ENCODE measurements at places on chromosomes 1 and 21.

DNA sequence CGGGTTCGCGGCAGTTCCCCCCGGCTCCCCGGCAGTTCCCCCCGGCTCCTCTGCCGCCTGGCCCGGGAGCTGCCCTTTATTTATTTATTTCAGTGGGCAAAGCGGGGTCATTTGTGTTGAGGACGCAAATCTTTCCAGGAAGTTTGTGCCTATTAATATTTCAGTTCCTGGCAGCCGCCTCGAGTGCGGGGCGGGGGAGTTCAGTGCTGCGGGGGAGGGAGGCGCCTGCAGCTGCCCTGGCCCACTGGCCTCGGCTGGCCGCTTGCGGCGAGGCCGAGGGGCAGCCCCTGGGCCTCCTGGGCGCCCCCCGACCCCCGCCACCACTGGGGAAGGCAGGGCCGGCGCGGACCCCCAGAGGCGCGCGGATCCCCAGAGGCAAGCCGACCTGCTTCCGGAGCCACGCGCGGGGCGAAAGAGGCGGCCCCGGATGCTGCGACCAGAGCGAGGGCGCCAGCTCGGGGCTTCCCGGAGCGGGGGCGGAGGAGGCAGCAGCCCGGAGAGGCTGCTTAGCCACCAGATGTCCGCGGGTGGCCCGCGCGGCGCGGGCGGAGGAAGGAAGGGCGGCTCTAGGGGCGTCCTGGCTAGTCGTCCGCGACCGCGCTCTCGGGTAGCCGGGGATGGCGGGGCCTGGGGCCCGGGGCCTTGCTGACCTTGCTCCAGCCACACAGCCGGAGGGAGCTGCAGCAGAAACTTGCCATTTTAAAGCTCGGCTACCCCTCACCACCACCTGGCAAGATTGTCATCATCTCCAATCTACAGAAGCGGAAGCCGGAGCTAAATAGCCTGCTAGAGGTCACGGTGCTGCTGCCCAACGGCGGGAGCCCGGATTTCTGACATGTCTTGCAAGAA lies 48.0 kb downstream of the H3-3A start:
- no peak for DNase-seq

- DNase-seq, result no peak
Measured at GRCh38 chr1:154716011-154716410, 108.0 kb upstream of the ADAR start.

GRCh38 chr1:42037586-42037985 lies 115.6 kb upstream of the GUCA2B start:
- no peak for DNase-seq

DNA sequence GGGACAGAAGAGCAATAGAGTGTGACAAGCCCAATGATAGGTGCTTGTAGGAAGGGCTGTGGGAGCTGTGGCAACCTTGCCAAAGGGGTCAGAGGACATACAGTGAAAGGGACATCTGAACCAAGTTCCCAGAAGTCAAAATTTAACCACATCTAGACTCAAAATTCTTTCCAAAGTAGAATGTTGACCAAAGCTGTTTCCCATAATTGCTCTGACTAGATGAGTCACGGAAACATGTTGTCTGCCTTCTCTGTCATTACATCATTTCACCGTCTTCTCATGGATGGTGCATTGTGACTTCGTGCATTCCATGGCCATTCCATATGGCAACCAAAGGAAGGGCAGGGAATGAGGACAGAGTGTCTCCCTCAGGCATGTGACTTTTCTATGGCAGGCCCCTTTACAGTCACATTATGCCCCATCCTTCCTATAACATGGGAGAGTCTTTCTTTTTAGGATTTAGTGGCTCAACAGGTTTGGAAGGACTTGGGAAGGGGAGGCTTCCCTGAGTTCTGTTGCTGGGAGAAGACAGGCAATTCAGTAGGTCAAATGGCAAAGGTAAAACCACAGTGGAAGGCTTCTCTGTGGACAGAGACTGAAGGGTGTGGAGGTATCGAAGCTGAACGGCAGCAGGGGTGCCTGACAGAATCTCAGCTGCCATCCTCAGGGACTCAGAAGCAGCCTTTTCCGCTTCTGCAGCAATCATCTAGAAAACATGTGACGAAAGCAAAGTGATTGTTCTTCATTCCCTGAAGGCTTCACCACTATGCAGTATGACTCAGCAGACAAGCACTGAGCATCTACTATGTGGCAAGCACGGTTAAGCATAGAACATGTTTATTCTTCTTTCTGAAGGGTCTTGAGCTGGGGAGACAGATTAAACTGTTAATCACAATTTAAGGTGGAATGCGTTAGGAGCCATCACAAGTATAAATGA lies 24.7 kb downstream of the NPHS2 start:
- peak; percentile 37 for DNase-seq

DNA sequence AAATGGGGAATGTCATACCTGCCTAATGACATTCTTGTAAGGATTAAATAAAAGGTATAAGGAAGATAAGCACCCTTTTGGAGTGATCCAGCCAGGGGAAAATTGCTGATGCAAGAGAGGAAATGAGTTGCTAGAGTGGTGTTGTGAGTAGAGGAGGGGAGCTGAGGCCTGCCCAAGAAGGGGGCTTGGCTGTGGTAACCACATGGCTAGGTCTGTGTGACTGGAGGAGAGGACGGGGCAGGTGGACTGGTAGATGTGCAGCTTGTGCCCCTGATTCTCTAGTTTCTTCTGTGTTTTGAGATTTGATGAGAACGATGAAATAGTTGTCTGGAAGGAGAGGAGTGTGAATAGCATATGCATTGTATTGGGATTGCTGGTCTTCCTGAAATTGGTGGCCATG lies 6.6 kb downstream of the TXLNA start:
- no peak for DNase-seq

GRCh38 chr1:51955797-51956527 lies 34.5 kb downstream of the RAB3B start:
- no peak for DNase-seq

DNA sequence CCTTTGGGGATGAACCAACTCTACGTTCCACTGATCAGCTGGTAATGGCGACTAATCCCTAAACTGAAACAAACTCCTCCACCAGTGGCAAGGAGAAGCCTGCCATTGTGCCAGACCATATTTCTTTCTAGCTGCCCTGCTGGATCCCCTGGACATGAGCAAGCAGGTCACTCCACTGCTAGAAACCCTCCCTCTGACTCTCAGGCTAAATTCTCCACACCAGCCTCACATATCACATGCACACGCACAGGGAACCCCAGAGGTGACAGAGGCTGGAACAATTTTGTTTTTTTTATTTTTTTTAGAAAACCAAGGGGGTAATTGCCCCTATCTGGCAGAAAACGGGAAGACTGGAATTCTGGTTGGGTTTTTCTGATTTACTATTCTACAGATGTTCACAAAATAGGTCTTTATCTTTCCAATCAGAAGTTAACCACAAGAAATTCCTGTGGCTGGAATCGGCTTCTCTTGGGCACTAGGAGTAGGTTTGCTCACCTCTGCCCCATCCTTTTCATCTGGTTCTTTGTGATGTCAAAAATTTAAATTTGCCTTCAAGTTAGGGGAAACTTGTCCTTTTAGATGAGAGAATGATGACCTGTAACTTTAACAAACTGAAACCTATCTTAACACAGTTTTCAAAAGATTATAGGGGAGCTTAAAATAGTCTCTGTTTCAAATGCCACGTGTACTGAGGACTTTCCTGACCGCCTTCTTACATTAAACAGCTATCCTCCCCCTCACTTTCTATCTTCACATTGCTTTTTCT lies 258.1 kb downstream of the SDCCAG8 start:
- DNase-seq, result no peak

DNA sequence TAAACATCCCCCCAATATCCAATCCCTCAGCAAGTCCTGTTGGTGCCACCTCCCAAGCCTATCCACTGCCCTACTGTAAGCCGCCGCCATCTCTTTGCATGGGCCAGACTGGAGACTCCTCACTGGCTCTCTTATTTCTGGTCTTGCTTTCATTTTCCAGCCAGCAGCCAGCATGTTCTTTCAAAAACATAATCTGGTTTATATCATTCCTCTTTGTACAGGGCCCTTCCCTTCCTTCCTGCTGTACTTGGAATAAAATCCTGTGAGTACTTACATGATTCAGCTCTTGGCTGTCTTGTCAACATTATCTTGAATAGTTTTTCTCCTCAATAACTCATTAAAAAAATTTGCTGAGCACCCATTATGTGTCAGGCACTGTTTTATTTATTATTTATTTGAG lies 28.2 kb downstream of the TLR5 start:
- no peak for DNase-seq

- DNase-seq, result no peak
Measured at GRCh38 chr1:68936530-68936929, 439.6 kb upstream of the DEPDC1 start.

Measured in skeletal muscle cell (primary cell).